ENCODE measurements at places on chromosomes 12 and 14.
A peak's percentile ranks its signal among the peaks of the same experiment; 100 is the strongest.

DNA sequence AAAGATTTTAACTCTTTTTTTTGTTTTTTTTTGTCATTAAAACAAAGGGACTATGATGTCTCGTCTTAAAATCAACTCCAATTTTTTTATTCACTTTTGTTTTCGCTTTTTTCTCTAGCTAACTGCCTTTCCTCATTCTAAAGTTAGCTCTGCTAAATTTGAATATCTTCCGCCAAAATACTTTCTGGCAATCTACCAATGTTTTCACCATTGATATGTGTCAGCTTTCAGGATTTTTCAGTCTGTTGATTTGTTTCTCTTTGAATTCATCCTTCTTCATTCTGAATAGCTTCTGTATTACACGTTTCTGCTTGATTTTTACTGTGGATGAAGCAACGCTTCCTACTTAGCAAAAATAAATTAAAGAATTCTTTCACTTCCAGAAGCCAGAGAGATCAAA lies 38.7 kb upstream of the NOVA1 start:
- DNase-seq: no peak

DNA sequence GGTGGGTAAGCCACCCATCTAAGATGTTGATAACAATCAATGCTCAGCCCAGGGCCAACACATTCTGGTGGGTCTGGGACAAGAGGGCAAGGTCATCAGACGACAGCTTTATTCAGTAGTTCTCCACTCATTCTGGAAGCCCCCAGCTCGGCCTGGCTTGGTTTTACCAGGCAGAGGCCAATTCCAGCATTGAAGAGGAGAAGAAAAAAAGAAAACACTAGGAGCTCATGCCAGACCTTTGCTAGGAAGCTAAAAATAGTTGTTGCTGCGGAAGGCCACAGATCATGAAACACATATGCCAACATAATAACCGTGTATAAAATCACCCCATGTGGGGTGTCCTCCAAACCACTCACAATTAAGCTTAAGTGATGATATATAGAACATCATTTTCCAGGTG lies 44.4 kb downstream of the CCDC60 start:
- DNase-seq: no peak

GRCh38 chr12:30898846-30899245 lies 27.7 kb upstream of the TSPAN11 start:
- DNase-seq: no peak

DNA sequence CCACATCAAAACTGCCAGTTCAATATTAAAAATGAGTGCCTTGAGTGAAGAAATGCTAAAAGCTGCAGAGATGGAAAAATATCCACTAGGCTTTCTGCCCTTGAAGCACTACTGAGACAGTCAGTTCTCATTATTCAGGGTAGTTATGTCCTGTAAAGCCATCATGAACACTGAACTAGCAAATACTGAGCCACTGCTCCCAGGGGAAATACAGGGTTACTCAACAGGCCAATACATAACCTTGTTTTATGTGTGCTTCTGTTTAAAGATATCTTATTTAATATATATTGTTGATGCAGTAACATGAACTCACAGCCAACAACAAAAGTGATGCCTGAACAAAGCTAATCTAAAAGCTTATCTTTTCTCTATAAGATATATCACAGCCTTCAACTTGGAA lies 3.3 kb downstream of the RAD52 start:
- no peak for DNase-seq

DNA sequence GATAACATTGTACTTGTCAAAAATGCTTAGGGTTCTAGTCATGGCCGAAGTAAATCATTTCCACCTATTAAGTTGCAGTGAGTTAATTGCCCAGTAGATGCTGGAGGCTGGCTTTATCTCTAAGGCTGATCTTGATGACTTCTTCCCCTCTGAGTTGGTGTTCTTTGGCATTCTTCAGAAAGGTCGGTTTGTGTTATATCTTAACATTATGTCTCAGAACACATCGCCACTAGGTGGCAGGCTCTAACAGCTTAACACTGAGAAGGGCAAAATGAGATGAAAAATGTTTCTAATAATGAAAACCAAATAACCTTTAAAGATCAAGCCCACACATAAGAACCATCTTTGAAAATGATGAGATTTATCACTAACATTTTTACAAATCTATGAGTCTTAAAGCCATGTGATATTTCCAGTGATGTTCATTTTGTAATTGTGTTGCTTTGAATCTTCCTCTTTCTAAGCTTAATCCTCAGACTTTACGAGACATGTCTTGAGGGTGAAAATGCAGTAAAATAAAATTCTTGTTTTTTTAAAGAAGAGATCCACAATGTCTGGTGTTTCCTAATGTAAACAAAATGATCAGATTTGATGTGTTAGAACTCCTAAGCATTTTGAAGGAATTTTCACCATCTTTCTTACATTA lies 28.6 kb downstream of the SUDS3 start:
- peak; percentile 41 for DNase-seq

- no peak for DNase-seq
Observed at GRCh38 chr12:132411457-132411856, 78.5 kb upstream of the FBRSL1 start.

GRCh38 chr12:116552773-116553373 lies 6.3 kb upstream of the MAP1LC3B2 start:
- no peak for DNase-seq

DNA sequence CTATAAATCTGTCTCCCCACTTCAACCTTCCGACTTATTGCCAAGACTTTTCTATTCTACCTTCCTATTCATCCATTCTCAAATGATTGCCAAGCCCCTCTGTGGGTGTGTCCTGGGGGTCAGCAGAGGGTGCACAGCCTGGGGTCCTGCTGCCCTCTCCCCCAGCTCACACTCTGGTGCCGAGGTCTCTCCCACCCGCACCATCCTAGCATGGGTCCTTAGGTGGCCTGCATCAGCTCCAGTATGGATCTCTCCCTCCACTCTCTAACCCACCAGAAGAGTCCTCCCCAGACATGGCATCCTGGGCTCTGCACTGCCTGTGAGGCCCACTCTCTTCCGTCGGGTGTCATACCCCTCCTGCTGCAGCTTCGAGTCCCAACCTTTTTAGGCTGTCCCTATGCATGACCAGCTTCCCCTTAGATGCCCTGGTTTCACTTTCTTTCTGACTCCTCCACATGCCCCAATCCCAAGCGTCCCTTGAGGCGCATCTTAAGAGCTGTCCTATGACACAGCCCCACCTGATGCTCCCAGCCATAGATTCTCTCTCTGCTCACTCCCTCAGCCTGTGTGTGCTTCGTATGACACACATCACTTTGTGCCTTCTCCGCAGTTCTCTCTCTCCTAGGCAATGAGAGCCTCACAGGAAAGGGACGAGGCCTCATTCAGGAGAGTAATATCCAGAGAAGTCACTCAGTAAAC lies 43.9 kb downstream of the GIT2 start:
- DNase-seq: no peak

- DNase-seq: no peak
Observed at GRCh38 chr14:36316131-36316530, 4.3 kb downstream of the MBIP start.

GRCh38 chr14:88829685-88830302 lies 5.3 kb downstream of the TTC8 start:
- DNase-seq: no peak

GRCh38 chr14:97196336-97196735 lies 399.2 kb downstream of the VRK1 start:
- no peak for DNase-seq

DNA sequence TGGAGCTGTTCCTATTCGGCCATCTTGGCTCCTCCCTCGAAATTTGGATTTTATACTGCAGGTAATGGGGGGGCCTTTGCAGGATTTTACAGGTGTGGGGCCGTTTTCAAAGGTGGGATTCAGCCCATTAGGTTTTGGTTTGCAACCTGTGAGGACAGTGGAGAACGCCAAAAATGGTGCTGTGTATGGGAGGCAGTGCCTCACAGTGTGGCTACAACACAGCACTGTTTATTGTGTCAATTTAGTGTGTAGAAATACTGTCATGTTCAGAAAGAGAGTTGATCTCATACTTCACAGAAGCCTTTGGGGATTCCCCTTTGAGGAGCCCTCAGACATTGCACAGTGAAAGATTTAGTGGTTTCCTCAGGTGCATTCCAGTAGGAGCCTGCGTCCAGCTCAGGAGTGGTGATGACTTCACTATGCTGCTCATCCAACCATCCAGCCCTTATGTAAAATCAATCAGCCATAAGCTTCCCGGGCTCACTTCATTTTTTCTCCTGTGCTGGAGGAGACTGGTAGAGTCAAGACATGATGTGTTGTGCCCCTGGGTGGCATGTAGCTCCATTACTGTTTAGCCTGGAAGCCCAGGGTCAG lies 92.7 kb upstream of the PRMT8 start:
- DNase-seq: no peak

- peak; percentile 51 for DNase-seq
Observed at GRCh38 chr12:105773471-105773870, 365.3 kb downstream of the NUAK1 start.

DNA sequence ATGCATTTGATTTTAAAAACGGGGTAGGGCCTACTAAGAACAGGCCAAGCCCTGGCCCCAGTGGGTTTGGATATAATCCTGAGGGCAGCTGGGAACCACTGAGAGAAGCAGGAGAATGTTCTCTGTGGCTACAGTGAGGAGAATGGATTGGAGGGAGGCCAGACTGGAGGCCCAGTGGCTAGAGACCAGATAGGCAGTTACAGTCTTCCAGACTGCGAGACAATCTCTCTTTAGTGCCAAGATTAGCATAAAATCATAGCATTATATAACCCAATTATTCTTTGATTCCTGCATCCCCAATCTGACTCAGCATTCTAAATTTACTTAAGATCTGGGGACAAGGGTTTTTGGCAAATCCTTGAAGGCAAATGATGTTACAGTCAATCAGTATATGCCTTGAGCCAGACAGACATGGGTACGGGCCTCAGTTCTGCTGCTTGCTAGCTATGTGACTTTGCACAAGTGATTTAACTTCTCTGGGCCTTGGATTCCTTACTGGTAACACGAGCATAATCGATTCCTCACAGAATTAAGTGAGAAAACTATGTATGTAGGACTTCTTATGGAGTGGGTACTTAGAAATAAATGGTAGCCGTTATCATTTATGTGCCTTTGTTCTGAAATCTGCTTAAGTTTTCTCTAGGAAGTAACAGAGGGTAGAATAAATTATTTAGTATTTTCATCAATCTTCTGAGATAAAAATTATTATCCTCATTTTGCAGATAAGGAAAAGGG lies 18.3 kb downstream of the NINJ2 start:
- peak; percentile 60 for DNase-seq

GRCh38 chr14:94598816-94599655 lies 13.2 kb upstream of the SERPINA3 start:
- DNase-seq: peak; percentile 81

- no peak for DNase-seq
Observed at GRCh38 chr12:54027442-54027786, 826 bp upstream of the HOXC6 start.

GRCh38 chr12:5166976-5167375 lies 123.3 kb downstream of the KCNA5 start:
- DNase-seq: no peak

GRCh38 chr14:64970776-64971477 lies 1.2 kb downstream of the RAB15 start:
- DNase-seq: no peak

DNA sequence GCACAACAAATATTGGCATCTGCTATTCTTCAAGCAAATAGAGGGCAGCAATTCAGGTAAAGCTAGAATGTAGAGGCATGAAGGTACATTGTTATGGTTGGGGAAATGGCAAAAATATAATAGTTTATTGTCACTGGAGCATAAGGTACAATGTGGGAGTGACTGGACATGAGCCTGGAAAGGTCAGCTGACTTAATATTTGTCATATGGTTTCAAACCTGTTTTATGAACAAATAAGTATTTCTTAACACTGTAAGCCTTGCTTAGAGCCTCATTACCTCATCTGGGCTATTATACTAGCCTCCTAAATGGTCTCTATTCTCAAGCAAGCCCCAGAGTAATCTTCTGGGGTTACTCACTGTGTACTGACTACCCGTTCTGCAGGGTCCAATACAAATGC lies 33.7 kb downstream of the FAM177A1 start:
- DNase-seq: no peak

GRCh38 chr12:54039417-54040147 lies 6.7 kb downstream of the HOXC5 start:
- no peak for DNase-seq

GRCh38 chr12:47124451-47124850 lies 44.7 kb upstream of the AMIGO2 start:
- DNase-seq: no peak

DNA sequence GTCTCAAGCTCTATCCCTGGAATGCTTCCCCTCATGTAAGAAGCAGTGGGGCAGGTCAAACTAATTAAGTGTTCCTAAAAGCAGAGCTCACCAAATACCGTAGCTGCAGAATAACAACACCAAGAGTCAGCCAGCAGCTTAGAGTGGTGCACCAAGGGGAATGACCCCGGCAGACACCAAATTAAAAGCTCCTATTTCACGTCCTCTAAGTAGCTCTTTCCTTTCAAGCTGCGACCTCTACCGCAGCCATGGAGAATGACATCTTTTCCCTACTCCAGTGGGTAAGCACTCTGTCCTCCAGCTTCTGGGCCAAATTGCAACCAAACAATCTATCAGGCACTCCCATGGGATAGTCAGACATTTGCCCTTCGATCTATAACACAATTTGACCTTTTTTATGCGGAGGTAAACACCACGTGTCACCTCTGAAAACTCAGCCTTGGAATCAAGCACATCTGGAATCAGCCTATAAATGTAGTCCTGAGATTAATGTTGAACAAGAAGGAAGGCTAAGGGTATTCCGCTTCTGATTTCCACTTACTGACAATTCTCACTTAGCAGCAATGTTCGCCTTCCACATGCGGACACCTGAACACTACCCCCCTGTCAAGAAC lies 67.6 kb upstream of the CDKN3 start:
- DNase-seq: peak; percentile 42

DNA sequence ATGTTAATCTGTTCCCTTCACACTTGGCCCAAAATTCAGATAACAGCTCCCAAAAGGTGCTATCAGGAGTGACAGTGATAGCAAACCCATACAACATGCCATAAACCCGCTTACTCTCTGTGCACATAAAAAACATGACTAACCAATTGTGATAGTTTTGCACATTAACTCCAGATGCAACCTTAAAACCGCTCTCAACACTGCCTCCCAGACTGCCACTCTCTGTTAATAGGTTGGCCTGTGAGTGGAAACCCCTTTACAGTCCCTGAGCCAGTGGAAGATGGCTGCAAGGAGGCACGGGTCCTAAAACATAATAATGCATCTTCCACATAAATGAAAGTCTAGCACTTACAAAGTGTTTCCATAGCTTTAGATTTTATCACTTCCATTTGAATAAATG lies 12.0 kb upstream of the TMTC1 start:
- DNase-seq: no peak

Measured in globus pallidus (tissue), 1 donor.